Activated T-cell treated with anti-CD3 and anti-CD28 coated beads, Interleukin-2, amount 50 U/mL, for 72 hours (primary cell): ENCODE measurements at places on chromosomes 4 and X.

DNA sequence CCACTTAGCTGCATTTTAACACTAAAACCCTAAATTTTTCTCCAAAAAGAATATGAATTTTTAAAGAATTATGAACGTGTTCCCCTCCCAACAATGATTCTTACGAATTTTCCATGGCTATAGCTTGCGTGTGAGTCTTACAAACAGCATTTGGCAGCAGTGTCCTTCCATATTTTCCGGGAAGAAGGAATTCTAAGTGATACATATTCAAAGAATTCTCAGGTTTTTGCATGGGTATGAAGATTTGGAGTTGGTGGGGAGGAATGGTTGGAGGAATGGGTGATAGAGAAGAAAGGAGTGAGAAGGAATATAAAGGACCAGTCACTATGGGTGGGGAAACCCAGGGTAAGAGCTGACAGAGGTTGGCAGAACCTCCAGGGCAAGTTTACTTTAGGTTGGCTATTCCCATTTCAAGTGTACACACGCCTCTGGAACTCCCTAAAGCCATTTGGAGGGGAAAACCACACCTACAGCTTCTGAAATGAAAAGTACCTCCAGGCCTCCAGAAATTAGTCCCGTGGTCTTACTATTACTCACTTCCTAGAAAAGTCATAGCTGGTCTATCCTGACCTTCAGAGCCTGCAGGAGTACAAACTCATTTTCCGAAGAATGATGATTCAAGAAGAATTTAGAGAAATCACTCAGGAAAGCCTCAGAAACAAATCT lies 420.8 kb upstream of the DIPK2B start:
- peak; percentile 46 for DNase-seq
- peak overlapping the region; percentile 8 for H3K4me3 ChIP-seq
- peaks cover 19% of the 10 kb centered on the region for H3K27me3 ChIP-seq

DNA sequence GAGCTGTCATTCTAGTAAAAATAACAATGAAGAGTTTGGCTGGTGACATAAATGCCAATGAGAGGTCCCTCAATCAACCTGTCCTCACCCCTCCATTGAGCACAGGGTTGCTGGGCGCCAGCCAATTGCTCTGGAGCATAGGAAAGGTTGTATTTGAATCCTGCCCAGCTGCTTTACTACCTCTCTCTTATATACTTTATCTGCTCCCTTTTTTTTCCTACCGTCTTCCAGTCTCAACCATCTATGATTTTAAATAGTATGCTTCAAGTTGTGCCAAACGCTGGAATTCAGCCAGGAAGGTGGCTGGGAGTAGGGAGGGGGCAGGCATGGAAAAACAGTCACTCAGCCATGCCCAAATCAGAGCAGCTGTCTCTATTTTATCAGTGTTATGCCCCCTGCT lies 153.8 kb downstream of the NR3C2 start:
- no peak overlapping the region for H3K4me3 ChIP-seq
- H3K4me1 ChIP-seq: peaks cover 5% of the 10 kb centered on the region
- DNase-seq: no peak

GRCh38 chr4:3725936-3726870 lies 40.0 kb upstream of the ADRA2C start:
- no peak overlapping the region for H3K27ac ChIP-seq
- peaks cover 22% of the 10 kb centered on the region for H3K27me3 ChIP-seq
- H3K36me3 ChIP-seq: no peaks in the 10 kb centered on the region
- no peaks in the 10 kb centered on the region for H3K4me1 ChIP-seq

GRCh38 chr4:140374130-140374477 lies 658 bp downstream of the SCOC start:
- no peak overlapping the region for H3K4me3 ChIP-seq
- H3K4me1 ChIP-seq: peaks cover 45% of the 10 kb centered on the region
- H3K27me3 ChIP-seq: no peaks in the 10 kb centered on the region
- no peaks in the 10 kb centered on the region for H3K36me3 ChIP-seq
- peak overlapping the region; percentile 65 for H3K27ac ChIP-seq

GRCh38 chrX:7024850-7025249 lies 122.7 kb upstream of the STS start:
- H3K27ac ChIP-seq: no peak overlapping the region
- H3K27me3 ChIP-seq: no peaks in the 10 kb centered on the region
- H3K36me3 ChIP-seq: no peaks in the 10 kb centered on the region
- no peaks in the 10 kb centered on the region for H3K4me1 ChIP-seq
- H3K4me3 ChIP-seq: no peak overlapping the region

DNA sequence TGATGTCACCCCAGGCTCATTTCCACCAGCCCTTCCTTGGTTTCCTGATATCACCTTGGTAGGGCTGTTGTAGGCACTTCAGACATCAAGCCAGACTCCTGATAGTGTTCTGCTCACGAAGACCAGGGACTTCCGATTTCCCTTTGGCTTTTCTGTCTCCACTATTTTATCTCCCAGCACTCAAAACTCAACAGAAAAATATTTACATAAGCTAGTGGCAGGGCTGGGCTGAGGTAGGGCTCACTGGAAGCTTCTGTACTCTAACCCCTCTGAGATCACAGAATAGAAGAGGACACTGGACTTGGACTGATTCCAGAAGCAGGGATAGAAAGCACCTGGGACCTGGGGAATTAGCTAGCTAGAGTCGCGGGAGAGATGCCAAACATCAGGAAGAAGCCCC lies 34.4 kb upstream of the EFNB1 start:
- H3K36me3 ChIP-seq: peaks cover 7% of the 10 kb centered on the region
- H3K27ac ChIP-seq: no peak overlapping the region
- no peak for DNase-seq
- peaks cover 46% of the 10 kb centered on the region for H3K27me3 ChIP-seq
- H3K4me3 ChIP-seq: no peak overlapping the region

GRCh38 chr4:26093551-26093950 lies 179.5 kb downstream of the SMIM20 start:
- H3K36me3 ChIP-seq: peaks cover 26% of the 10 kb centered on the region
- DNase-seq: no peak
- peaks cover 54% of the 10 kb centered on the region for H3K27me3 ChIP-seq
- no peak overlapping the region for H3K4me3 ChIP-seq

- no peaks in the 10 kb centered on the region for H3K36me3 ChIP-seq
- no peak overlapping the region for H3K27ac ChIP-seq
- H3K4me3 ChIP-seq: no peak overlapping the region
- no peak for DNase-seq
These were observed 34.3 kb upstream of the BANK1 start for GRCh38 chr4:101756181-101756580.

GRCh38 chrX:68462197-68462596 lies 28.9 kb upstream of the OPHN1 start:
- H3K27ac ChIP-seq: no peak overlapping the region
- no peak overlapping the region for H3K4me3 ChIP-seq
- no peaks in the 10 kb centered on the region for H3K36me3 ChIP-seq
- no peaks in the 10 kb centered on the region for H3K4me1 ChIP-seq
- no peak for DNase-seq
- H3K27me3 ChIP-seq: peaks cover 14% of the 10 kb centered on the region
